ENCODE measurements at places on chromosomes 5 and 9.

GRCh38 chr5:75546830-75547229 is 35.1 kb downstream of the POLK start:
- no peak for DNase-seq

DNA sequence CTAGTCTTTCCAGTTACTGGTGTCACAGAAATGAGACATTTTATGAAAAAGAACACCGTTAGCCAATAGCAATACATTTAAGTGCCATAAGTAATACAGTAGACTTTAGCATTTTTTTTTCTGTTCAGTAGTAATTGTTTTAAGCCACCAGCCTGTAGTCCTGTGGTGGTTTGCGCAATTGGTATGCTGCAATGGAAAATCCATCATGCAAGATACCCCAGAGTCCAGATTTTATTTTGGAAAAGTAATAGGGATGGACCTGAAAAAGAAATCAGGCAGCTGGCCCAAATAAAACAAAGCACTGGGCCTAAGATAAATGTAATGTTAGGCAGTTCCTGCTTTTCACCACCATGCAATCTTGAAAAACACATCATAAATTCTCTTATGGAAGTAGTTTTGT is 94.6 kb upstream of the RASGRF2 start:
- DNase-seq: no peak

DNA sequence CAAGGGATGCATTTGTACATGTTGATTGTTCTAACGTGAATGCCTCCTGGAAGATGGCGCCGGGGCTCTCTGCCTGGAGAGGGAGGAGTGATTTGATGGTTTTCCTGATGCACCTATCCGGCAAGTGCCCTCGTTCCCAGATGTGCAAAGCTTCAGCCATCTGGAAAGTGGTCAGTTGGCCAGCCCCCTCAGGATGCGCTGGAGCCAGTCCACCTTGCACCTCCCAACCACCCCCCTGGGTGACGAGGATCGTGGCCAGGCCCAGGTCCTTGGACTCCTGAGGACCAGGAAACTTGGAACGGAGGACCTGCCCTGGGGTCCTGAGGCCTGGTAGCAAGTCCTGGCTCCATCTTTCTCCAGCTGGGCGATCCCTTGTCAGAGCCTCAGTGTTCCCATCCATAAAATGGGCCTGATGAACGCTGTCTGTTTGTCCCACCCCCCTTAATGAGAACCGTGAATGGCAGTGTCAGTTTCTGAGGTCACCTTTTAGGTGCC is 23.6 kb upstream of the RNU6ATAC start:
- DNase-seq: peak; percentile 64

DNA sequence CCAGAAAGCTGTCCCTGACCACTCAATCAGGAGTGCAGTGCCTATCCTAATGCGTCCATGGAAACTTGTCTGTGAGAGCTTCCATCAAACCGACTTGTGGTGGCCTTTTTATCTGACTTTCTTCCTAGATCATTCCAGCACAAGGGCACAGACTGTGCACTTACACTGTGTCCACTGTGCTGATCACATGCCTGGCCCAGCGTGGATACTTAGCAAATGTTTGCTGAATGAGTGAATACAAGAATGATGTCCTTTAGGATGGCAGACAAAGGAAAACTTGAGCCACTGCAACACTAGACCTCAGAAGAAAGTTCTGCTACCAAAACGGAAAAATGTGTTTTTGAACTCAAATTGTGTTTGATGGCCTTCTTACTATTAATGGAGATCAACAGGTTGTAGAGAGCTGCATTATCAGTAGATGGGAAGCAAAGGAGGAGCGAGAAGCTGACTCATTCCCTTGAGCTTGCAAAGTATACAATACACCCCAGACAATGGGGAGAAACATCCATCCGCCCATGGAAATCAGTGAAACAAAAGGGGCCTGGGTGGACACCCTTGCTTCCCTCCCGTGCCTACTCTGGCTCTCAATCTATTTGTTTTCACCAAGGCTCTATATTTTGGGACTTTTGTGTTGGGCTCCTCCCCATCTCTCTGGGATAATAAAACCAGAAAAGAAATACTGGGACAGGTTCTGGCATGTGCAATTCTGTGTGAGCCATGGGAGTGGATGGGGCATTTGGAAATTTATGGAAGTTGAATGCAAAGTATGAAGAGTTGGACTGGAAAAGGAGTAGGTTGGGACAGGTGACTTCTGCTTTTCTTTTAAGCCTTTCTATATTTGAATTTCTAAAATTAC is 76.2 kb upstream of the ZFAND5 start:
- no peak for DNase-seq

DNA sequence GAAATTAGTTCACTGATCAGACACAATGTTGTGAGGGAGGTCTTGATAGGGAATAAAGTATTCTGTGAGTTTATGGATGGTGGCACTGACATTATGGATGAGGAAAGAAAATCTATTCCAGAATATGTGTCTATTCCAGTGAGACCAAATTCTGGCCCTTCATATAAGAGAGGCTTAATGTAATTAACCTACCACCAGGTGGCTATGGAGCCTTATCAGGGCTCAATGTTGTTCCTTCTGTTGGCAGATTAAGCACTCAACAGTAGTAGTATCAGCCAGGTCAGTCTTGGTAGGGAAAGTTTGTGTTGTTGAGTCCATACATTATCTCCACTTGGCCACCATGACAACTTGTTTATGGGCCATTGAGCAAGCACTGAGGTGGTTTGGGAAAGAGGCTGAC is 41.7 kb upstream of the BARX1 start:
- no peak for DNase-seq

GRCh38 chr5:93589152-93589828 is 6.3 kb downstream of the NR2F1 start:
- DNase-seq: peak; percentile 5

- DNase-seq: no peak
Measured at GRCh38 chr9:3398232-3398648, 127.6 kb downstream of the RFX3 start.
